ENCODE measurements at places on chromosomes 12 and 14.
A peak's percentile ranks its signal among the peaks of the same experiment; 100 is the strongest.

- peak; percentile 32 for DNase-seq
Measured at GRCh38 chr12:12474931-12475795, 87.5 kb downstream of the DUSP16 start.

DNA sequence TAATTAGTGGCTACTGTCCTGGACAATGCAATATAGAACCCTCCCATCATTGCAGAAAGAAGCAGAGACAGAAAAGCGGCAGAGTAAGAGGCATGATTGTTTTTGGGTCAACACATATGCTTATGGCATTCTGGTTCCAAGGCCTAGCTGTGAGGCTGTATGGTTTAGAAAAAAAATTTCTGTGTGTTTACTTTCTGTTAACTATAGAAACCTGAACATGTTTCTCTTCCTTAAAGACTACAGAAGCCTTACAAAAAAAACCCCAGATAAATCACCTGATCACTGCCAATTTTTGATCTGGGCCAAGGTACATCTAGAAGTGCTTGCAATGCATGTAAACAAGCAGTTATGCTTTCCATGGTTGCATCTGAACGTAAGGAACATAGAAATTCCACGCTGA lies 100.0 kb upstream of the HECTD1 start:
- DNase-seq: no peak

DNA sequence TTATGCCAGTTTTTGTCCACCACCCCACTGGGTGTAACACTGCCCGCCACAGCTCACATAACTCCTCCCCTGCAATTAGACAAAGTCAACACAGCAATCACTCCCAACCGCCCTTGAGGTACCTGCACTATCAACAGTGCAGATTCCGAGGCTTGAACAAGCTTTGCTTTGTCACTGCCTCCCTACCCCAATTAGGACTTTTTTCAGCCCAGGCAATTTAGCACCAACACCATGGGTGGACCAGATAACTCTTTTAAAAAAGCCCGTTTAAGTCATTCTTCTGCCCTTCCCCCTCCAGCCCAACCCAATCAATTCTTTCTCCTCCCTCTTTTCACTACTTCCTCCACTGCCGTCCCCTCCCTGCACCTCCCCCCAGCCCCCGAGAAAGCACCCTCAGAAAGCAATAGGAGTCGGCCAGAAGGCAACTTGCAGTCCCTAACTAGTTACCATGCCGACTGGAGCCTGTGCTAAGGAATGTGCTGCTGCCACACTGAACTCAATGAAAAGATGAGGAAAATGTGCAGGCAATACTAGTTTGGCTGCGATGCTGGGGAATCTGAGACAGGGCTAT lies 45.7 kb upstream of the OTX2 start:
- no peak for DNase-seq

- no peak for DNase-seq
Measured at GRCh38 chr14:22282417-22282816, 306.6 kb downstream of the DAD1 start.

- DNase-seq: no peak
Measured at GRCh38 chr12:18373181-18373580, 111.9 kb downstream of the PIK3C2G start.

- DNase-seq: no peak
Measured at GRCh38 chr14:90489916-90490719, 93.3 kb downstream of the CALM1 start.

- no peak for DNase-seq
Measured at GRCh38 chr12:122978507-122978955, 1.9 kb upstream of the ARL6IP4 start.

- no peak for DNase-seq
Measured at GRCh38 chr12:130973906-130974305, 20.2 kb downstream of the ADGRD1 start.

- no peak for DNase-seq
Measured at GRCh38 chr14:99274346-99275221, 2.6 kb upstream of the BCL11B start.

DNA sequence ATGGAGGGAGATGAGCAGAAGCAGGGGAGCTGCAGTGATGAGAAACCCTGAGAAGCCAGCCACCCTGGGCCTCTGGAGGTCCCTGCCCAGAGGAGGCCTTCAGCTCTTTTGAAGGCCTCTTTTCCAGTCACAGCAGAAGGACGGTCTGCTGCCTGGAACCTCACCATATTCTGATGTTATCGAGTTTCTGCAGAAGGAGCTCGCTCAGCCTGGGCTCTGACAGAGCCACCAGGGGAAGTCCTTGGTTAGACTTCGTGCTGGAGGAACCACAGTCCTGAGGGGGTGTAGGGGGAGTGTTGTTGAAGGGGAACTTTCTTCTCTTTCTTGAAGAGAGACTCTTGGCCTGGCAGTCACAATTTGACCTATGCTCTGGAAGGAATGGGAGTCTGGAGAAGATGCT lies 25.1 kb upstream of the BATF start:
- peak; percentile 30 for DNase-seq

DNA sequence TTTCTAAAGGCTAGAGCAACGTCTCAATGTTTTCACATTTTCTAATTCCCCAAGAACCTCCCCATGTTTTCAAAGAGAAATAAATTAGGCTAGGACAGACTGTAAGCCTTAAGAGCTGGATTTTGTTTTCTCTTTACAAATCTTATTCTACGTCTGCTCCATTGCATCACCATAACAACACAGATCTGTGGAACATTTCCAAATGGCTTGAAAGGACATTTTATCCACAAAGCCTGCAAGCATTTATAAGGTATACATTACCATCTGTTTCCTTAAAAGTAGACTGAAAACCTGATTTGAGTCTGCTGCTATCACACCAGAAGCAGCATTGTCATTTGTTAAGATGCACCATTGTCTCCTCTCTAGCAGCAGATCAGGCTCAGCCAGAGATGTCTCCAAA lies 115.3 kb upstream of the PLEKHA5 start:
- DNase-seq: no peak

- DNase-seq: no peak
Measured at GRCh38 chr14:105377555-105378182, 20.7 kb upstream of the TEX22 start.

DNA sequence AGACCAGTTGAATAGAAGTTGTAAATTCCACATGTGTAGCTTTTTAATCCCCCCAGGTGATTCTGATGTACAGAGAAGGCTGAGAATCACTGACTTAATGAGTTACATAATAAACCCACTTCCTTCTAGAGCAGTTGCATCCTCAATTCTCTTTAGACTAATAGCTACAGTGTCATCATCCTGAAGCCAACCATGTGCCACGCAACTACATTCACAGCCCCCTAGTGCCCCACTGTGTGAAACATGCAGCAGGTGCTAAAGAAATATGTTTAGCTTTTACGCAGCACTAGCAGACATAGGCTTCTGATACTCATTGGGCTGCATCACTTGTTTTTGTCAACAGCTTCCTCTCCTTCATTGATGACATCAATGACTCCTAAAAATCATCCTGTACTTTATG lies 1168.3 kb downstream of the BCL11B start:
- peak; percentile 9 for DNase-seq

GRCh38 chr14:74459289-74459946 lies 33.4 kb upstream of the SYNDIG1L start:
- DNase-seq: no peak

DNA sequence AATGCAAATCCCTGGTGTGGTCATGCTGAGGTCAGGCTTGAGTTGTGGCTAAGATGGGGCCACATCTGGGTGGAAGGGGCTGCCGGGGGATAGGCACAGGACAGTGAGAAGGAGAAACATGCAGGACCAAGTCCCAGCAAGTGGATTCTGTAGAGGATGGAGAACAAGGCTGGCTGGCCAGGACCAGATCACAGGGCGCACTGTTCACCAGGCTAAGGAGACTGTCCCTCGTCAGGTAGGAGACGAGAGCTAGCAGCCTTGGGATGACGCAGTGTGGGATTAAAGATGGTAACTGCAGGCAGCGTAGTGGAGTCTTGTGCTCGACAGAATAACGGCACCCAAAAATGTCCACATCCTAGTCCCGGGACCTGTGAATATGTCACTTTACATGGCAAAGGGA lies 336.1 kb downstream of the BCL11B start:
- DNase-seq: no peak

GRCh38 chr12:76375939-76376338 lies 27.7 kb upstream of the BBS10 start:
- DNase-seq: no peak

DNA sequence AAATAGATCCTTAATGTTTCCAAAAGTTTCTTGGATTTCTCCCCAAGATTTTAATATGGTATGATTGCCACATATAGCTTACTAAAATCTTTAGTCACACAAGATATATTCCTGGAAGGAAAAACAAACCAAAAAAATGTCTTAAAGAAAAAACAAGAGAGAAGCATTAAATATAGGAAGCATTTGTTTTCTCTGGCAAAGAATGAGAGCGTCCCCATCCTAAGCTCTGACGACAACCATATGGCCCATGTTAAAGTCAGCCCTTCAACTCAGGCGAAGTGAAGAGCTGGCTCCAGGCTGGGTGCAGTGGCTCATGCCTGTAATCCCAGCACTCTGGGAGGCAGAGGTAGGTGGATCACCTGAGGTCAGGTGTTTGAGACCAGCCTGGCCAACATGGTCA lies 35.6 kb downstream of the GCH1 start:
- DNase-seq: no peak

DNA sequence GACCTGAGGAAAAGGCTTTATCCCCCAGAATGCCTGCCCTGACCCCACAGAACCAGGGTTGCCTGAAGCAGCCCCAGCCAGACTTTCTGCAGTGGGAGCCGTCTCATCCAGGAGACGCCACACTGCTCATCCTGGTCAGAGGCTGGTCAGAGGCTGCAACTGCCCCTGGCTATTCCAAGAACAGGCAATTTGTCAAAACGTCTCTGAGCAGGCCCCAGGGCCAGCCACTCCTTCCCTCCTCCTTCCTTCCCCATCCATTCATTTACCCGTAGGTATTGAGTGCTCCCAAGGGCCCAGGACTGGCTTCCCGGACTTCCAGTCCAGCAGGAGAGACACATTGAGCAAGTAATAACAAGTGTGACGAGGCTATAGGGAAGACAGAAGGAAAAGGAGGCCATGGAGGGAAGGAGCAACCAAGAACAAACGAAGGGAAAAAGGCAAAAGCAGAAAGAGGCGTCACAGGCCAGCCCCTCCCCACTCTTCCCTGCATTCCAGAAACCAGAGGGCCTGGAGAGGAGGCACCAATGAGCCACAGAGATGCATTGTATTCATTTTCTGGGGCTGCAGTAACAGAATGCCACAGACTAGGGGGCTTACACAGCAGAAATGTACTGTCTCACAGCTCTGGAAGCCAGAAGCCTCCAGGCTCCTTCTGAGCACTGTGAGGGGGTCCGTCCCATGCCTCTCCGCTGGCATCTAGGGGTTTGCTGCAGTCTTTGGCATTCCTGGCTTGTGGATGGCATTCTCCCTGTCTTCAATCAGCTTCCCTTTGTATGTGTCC lies 21.0 kb upstream of the CD9 start:
- no peak for DNase-seq

GRCh38 chr12:75177997-75178396 lies 31.6 kb downstream of the KCNC2 start:
- no peak for DNase-seq

- no peak for DNase-seq
Measured at GRCh38 chr12:124509676-124510300, 57.6 kb downstream of the NCOR2 start.

- DNase-seq: no peak
Measured at GRCh38 chr12:75389061-75389460, 1.8 kb upstream of the GLIPR1L2 start.

DNA sequence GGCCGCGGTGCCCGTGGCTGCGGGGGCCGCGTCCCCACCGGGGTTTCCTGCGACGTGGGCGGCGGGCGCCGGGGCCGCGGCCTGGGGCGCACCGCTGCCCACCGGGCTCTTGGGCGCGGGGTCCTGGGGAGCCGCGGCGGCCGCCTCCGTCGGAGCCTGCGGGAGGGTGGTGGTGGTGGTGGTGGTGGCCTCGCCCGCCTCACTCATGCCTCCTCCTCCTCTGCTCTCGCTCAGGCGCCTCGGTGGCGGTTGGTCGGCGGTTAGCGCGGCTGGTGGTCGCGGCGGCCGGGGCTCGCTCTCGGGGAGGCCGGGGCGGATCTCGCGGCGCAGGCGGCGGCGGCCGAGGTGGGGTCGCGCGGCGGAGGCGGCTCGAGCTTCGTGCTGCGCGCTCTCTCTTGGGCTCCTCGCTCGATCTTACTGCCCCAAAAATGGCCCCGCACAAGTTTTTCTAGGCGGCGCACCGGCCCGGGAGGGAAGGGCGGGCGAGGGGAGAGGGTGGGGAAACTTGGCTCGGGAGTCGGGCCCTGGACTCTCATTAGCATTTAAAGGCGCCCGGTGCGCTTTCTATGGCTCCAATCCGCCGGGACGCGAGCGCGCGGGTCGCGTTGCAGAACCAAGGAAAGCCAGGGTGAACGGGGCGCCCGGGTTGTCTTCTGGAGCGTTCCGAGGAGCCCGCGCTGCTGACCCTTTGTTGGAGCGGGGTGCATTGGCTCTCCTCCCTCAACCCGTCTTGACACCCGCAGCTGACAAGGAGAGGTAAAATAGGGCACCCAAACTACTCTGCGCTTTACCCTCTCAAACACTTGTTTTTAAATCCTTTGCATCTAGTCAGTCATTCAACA lies at the start of gene YBX3:
TSS of gene YBX3 (minus strand) at position 419 of the 842 bp plus-strand sequence. CDS start at position 207, 212 bp downstream.
- DNase-seq: peak; percentile 48

DNA sequence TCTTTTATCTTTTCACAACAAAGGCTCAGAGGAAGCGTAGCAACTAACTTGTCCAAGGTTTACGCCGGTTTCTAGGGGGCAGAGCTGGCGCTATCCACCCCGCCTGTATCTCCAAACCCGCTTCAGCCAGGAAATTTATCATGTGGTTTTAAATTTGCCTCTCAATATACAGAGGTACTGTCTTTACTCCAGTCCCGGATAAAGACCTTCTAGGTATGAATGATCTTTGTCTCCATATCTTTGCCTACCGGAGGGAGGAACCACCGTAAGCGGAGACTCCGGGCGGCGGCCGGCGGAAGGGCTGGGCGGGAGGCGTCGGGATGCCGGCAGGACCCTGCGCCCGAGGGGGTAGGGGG lies 693 bp upstream of the RIMKLB start:
- DNase-seq: no peak

DNA sequence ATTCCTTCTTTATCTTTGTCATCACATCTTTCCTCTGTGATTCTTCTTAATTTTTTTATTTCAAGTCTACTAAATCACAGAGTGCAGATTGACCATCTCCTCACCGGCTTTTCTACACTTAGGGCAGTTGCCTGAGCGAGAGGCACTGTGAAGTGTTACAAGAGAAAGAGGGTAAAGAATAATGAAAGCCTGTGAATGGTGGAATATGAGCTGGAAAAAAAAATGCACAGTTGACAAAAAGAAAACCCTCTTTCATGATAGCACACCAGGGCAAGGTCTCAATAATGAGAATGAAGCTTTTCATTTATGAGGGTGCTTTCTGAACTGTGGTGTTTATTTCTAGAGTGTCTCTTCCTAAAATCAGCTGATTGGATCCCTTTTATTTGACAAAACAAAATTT lies 106.2 kb upstream of the PDE3A start:
- no peak for DNase-seq

Data from stimulated activated CD8-positive, alpha-beta memory T cell treated with anti-CD3 and anti-CD28 coated beads, Interleukin-7, amount 100 ng/mL, for 4 hours (primary cell).